AG08395 (cell line): ENCODE measurements at places on chromosomes 11 and 22.

GRCh38 chr11:11284481-11284880 lies 68.6 kb downstream of the CSNK2A3 start:
- DNase-seq, result no peak

DNA sequence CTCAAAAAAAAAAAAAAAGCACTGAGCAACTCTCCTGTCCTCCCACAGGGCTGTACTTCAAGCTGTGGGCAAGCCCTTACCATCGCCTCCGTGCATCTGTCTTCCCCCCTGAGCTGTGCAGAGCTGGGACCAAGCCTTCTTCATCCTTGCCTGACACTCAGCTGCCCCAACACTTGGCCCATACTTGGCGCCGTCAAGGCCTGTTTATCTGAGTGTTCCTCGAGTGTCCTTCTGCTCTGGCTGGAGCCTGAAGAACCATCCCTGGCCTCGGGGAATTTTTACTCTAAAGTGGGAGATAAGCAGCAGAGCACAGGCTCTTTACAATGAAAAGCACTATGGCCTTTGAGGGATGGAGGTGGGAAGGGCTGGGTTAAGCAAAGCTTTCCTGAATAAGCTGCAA lies 1.6 kb upstream of the TIRAP start:
- no peak for DNase-seq

DNA sequence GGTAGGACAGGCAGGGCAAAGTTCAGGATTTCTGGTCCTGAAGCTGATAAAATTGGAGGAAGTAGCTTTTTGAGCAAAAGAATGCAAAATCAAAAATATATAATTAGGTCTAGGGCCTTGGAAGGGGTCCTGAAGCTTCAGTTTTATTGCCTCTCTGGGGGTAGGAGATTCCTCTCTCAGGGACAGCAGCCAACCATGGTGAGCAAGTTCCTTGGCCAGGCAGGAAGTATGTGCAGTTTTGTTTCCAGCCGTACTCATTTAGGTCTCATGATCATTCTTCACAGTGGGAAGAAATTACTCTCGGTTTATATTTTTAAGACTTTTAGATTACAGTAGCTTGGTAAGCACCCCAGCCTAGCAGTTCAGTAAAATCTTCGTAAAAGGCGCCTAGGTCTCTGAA lies 2.9 kb upstream of the RAB38 start:
- DNase-seq, result peak; percentile 30

GRCh38 chr11:10611979-10612862 lies 43.8 kb upstream of the LYVE1 start:
- DNase-seq, result no peak

DNA sequence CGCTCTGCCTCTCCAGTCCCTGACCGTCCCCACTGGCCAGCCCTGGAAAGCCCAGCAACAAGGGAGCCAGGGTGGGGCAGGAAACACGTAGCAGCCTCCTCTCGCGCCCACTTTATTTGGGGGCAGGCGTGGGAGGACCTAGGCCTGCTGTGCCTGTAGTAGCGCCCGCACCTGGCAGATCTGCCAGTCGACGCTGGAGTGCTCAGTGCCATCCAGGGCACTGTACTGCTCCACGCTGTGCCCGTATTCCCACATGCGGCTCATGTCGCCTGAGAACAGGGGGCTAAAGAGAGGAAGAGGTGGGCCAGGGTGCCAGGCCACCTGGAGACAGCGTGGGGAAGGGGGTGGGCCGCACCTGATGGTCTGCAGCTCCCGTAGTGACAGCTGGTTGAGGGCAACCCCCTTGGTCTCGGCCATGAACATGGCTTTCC lies 17.0 kb upstream of the DRICH1 start:
- no peak for DNase-seq

DNA sequence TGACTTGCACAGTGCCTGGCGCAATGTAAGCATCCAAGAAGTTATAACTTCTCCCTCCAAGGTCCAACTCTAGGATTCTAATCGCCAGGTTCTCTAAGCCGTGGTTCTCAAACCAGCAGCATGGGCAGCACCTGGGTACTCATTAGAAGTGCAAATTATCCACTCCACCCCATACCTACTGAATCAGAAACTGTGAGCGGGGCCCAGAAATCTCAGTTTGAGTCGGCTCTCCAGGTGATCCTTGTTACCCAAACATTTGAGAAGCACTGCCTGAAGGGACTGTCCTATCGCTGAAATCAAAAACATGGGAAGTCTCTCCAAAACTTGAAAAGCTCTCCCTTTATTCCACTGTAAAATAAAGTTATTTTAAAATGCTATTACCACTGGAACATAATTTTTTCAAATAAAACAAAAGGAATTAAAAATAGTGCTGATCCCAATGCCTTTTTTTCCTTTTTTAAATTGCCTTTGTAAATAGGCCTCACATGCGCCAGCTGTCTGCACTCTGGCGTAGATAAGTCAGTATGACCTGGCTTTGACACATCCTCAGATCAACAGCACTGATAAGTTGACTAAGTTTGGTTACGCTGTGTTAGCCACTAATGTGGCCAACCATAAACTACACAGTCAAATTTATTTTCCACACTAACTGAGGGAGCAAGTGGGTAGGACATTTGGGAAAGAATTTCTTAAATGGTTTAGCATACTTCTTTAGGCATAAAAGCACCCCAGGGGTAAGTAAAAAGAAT lies 8.4 kb upstream of the CTR9 start:
- DNase-seq, result peak; percentile 53

DNA sequence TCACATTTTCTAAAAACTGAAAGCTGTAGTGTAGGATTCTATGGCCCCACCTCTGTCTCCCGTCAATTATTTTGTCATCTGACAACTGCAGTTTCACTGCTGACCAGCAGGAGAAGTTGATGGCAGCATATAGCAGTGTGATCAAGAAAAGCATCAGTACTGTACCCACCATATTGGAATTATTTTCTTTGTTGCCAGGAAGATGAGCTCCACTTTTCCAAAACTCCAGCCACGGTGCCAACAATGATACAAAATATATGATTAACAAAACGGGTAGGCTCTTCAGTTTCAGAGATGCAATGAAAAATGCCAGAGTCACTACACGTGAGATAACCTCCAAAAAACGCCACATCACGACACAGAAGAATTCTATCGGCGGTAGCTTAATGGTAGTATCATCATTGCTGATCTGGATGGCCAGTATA lies 41.3 kb downstream of the XKR3 start:
- DNase-seq, result no peak

GRCh38 chr11:94472916-94473799 lies 20.5 kb downstream of the MRE11 start:
- no peak for DNase-seq

DNA sequence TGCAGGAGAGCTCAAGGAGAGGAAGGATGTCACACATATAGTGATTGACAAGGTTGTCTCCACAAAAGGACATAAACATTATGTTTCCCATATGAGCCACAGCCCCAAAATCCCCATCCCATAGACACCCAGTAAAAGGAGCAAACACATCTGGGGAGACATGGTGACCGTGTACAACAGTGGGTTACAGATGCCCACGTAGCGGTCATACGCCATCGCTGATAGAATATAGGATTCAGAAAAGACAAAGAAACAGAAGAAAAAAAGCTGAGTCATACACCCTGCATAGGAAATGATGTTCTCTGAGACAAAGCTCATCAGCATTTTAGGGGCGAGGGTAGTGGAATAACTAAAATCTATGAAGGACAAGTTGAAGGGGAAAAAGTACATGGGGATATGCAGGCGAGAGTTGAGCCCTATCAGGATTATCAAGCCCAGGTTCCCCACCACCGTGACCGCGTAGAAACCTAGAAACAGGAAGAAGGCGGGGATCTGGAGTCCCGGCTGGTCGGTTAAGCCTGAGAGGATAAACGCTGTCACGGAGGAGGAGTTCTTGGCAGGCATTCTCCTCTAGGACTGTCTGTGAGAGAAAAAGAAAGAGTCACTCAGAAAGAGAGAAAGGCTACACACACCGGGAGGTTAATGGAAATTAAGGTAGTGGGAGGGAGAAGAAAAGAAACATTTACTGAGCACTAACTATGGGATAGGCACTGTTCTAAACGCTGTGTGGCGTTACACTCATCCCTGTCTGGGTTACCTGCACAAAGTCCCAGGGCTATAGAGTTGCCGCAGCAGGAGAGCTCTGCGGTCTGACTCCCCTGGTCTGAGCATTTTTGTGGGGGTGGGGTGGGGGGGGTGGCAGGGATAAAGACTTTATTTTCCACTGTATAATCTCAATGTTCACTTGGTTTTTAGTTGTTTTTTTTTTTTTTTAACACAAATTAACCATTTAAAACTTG lies 36.1 kb upstream of the OR8B8 start:
- DNase-seq, result peak; percentile 30

DNA sequence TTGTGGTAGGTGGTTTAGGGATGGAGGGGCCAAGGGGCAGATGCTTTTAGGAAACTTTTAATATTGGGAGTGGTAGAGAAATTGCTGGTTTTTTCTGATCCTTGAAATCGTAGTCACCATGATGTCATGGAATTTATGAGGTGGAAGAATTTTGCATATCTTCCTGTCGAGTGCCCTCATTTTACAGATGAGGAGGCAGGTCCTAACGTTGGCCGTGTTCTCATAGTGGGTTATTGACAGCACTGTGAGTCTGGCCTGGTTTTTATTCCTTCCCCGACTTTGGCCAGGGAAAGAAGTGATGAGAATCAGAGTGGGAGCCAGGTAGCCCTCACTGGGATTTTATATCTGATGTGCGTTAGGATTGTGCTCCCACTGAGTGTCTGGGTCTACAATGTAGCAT lies 8.8 kb upstream of the PACS1 start:
- DNase-seq, result no peak

DNA sequence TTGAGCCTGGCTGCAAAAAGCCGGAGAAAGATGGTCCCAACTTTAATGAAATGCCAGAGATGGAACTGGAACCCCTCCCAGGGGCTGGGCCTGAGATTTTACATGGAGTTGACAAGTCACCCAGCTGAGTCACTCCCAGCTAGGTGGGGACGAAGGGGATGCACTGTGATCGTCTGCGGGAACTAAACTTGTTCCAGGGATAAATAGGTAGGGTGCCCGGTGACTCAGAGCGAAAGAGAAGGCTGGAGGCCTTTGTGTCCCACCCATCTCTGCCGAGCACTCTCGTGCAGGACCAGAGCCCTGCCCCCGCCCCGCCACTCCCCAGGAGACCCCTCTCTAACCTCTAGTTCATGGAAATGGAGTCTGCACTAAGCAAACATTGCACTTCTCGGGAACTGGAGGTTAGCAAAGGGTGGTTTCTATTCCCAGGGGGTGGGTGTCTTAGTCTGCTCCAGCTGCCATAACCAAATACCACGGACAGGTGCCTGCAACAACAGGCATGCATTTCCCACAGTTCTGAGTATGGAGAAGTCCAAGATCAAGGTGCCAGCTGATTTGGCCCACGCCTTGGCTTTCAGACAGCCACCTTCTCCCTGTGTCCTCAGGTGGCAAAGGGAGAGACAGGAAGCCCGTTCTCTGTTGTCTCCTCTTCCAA lies 60.7 kb upstream of the FADD start:
- no peak for DNase-seq

DNA sequence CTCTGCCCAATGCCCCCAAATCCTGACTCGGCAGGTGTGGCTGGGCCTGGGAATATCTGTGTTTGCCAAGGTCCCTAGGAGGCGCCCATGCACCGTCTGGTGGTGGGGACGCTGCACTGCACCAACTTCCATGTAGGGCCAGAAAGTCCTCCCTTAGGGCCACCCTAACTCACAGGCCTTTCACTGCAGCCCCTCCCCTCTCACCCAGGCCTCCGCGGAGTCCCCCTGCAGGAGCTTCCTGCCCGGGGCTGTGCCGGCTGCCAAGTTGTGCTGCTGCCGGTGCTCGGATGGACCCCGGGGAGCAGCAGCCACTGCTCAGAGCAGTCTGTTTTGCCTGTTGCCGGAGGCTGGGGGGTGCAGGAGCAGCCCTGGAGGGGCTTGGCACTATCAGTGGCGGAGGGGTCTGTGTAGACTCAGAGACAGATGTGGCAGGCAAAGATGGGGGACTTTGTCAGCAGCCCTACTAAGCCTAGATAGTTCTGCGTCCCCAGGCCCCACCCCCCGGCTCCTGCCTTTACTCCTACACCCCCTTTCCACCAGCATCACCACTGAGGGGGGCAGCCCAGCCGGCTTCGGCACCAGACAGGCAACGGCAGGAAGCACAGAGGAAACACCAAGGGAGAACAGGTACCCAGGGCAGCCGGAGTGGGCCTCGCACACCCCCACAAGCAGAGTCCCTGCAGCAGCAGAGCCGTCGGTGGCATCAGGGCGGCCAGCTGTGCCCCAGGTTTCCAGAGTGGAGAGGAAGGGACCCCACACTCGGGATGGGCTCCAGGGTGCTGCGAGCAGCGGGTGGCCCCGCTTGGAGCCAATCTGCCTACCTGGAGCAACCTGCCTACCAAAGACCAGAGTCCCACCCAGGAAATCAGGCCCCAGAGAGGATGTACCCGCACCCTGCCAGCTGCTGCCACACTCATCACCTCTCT lies 124.3 kb downstream of the TRIM29 start:
- peak; percentile 47 for DNase-seq

DNA sequence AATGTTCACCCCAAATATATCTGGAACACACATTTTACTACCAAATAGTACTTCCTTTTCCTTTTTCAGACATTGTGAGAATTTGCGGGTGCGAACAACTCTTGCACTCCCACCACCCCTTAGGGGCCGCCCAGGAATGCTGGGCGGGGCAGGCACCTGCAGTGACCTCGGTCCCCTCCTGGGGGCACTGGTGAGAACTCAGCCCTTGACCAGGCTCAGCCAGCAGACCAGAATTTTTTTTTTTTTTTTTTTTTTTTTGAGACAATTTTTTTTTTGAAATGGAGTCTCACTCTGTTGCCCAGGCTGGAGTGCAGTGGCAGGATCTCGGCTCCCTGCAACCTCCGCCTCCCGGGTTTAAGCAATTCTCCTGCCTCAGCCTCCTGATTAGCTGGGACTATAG lies 75.8 kb downstream of the ARHGAP8 start:
- peak; percentile 33 for DNase-seq

DNA sequence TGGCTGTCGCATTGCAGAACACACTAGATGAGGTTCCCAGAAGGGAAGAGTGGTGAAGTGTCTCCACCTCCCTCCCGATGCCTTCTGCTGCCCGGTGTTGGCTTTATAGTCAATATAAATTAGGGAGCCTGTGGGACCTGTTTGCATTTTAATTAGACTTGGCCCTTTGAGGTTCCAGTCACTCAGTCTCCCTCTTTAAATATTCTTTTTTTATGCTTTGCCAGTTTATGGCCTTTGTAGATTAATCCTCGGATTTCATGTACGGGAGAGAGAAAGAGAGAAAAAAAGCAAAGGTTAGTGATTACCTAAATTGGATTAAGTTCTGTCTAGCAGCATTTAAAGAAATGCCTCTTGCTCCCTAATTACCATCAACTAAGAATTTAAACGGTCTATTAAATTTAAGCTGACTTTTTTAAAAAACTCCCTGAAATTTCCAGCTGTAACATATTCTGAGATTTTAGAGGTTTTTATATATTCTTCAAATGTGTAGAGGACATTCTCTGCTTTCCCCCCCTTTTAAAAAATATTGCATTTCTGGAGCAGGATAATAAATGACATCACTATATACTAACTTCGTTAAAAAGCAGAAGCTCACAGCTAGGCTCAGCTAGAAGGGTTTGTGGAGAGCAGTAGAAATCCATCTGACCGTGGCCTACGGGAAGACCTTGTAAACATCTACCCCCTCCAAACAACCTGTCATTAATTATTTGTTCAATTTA lies 84.4 kb downstream of the PRR5L start:
- DNase-seq, result no peak
